ENCODE measurements at places on chromosomes 2 and 18. TPM values are rescaled to one million over a fixed set of nuclear protein-coding genes. Genes with fewer than 3 reads are reported as not detected.
A peak's percentile ranks its signal among the peaks of the same experiment; 100 is the strongest.

- no peak overlapping the region for H3K4me3 ChIP-seq
- peak; percentile 69 for DNase-seq
- H3K27ac ChIP-seq: no peak overlapping the region
- no peaks in the 10 kb centered on the region for H3K27me3 ChIP-seq
- peaks cover 4% of the 10 kb centered on the region for H3K4me1 ChIP-seq
Observed at GRCh38 chr2:119264781-119265692, 41.4 kb downstream of the STEAP3 start.

DNA sequence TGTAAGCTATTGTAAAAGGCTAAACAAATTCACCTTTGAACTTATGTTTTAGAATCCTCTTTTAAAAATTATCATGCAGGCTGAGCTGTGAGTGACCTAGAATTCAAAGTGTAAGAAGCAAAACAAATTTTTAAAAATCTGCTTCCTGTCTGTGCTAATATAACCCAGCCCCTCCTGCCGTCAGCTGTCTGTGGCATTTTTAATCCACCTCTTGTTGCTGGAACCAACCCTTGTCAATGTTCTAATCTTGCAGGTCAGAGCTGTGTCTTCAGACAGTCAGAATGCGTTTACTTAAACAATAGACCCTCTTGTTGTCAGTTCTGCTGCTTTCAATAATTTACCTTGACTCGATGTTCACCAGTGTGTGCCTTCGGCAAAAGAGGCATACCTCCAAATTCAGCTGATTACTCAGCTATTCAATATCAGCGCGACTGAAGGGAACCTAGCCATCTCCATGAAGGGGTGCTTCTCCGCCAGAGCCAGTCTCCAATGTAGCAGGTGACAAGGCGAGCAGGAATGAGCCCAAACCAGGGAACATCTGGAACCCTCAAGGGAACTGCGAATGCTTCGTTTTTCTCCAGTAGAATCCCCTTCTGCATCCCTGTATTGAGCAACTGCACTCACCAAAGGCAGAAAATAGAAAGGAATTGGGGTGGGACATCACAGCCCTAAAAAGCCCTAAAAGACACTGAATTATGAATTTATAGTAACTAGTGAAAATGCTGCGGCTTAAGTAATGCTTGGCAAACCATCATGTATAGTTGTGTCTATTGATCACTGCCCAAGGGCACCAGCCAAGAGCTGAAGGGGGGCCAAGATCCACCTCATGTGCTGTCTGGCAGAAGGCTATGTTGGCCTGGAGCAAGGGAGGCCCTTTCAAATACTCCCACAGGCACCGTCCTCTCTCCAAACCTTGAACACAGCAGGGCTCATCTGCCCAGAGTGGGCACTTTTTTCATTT, 62.5 kb downstream of the LYPD6B start:
- H3K27ac ChIP-seq: no peak overlapping the region
- H3K27me3 ChIP-seq: no peaks in the 10 kb centered on the region
- H3K4me1 ChIP-seq: peaks cover 10% of the 10 kb centered on the region
- no peak for DNase-seq

DNA sequence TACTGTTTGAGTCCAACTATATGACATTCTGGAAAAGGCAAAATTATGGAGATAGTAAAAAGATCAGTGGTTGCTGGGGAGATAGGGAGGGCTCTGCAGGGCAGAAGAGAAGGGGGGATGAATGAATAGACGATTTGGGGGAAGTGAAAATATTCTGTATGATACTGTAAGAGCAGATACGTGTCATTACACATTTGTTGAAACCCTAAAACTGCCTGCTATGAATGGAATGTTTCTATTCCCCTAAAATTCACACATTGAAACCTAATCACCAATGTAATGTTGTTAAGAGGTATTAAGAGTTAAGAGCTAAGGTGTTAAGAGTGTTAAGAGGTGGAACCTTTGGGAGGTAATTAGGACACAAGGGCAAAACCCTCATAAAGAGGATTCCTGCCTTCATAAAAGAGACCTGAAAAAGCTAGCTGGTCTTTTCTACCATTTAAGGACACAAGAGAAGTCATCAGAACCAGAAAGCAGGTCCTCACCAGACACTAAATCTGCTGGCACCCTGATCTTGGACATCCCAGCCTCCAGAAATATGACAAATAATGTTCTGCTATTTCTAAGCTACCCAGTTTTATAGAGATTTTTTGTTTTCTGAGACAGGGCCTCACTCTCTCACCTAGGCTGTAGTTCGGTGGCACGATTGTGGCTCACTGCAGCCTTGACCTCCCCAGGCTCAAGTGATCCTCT, 76.2 kb downstream of the ATAD2B start:
- DNase-seq: no peak
- peaks cover 11% of the 10 kb centered on the region for H3K36me3 ChIP-seq
- no peak overlapping the region for H3K27ac ChIP-seq
- no peak overlapping the region for H3K4me3 ChIP-seq
- no peaks in the 10 kb centered on the region for H3K4me1 ChIP-seq

DNA sequence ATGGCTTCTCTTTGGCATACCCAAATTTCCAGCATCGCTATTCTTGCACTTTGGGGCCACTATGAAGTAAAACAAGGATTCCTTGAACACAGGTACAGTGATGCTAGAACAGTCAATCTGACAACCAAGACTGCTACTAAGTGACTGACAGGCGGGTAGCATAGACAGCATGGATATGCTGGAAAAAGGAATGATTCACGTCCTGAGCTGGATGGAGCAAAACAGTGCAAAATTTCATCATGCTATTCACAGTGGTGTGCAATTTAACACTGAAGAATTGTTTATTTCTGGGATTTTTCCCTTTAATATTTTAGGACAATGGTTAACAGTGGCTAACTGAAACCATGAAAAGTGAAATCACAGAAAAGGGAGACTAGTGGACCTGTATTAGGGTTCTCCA, 1511.2 kb upstream of the ZEB2 start:
- no peak overlapping the region for H3K4me3 ChIP-seq
- H3K27ac ChIP-seq: no peak overlapping the region
- H3K4me1 ChIP-seq: no peaks in the 10 kb centered on the region

GRCh38 chr18:22378672-22379282, 38.9 kb downstream of the CTAGE1 start:
- DNase-seq: peak; percentile 72
- H3K27ac ChIP-seq: no peak overlapping the region
- no peaks in the 10 kb centered on the region for H3K27me3 ChIP-seq
- H3K4me3 ChIP-seq: no peak overlapping the region
- no peaks in the 10 kb centered on the region for H3K4me1 ChIP-seq
- no peaks in the 10 kb centered on the region for H3K36me3 ChIP-seq

GRCh38 chr2:138902239-138902871, 122.2 kb upstream of the NXPH2 start:
- no peaks in the 10 kb centered on the region for H3K4me1 ChIP-seq
- H3K27ac ChIP-seq: no peak overlapping the region
- no peaks in the 10 kb centered on the region for H3K36me3 ChIP-seq
- no peak overlapping the region for H3K4me3 ChIP-seq
- no peak for DNase-seq
- no peaks in the 10 kb centered on the region for H3K27me3 ChIP-seq

- peaks cover 11% of the 10 kb centered on the region for H3K27me3 ChIP-seq
- no peak overlapping the region for H3K4me3 ChIP-seq
- DNase-seq: no peak
- no peak overlapping the region for H3K27ac ChIP-seq
- H3K4me1 ChIP-seq: no peaks in the 10 kb centered on the region
- H3K36me3 ChIP-seq: no peaks in the 10 kb centered on the region
Observed at GRCh38 chr2:176826984-176827668, 385.5 kb upstream of the HNRNPA3 start.

DNA sequence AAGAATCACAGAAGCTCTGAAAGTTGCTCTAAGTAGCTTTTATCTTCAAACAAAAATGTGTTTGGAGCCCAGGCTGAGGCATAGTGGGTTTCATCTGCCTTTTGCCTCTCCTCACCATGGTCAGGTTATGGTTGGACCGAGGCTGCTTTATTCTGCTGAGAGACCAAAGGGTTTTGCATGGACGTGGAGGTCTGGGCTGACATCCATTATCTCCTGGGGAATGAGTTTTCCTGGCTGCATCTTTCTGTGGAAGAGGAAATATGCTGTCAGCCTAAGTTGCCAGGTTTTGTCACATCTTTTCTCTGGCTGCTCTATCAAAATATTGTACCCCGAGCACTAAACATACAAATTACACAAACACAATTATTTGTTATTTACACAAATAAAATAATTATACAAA, 223.2 kb downstream of the LDLRAD4 start:
- H3K27ac ChIP-seq: no peak overlapping the region
- H3K27me3 ChIP-seq: no peaks in the 10 kb centered on the region
- no peak overlapping the region for H3K4me3 ChIP-seq
- H3K4me1 ChIP-seq: no peaks in the 10 kb centered on the region
- no peaks in the 10 kb centered on the region for H3K36me3 ChIP-seq
- DNase-seq: no peak

DNA sequence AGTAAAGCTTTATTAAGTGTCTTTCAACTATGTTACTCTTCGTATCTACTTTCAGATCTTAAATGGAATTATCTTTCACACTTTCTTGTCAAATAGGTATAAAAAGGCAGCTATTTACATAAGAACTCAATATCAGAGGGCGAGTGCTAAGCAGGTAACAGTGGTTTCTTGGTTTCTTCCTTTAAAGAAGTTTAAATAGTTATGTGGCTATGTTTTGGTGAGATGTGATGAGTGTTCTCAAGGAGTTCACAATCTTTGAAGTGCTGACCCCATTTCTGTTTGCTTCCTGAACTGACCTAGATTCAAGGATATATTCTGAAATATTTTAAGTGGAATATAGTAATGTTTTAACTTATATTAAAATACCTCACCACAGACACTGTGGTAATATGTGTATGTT, 161.9 kb downstream of the DPP4 start:
- no peak for DNase-seq
- no peak overlapping the region for H3K27ac ChIP-seq
- no peak overlapping the region for H3K4me3 ChIP-seq
- H3K27me3 ChIP-seq: no peaks in the 10 kb centered on the region
- no peaks in the 10 kb centered on the region for H3K4me1 ChIP-seq

GRCh38 chr2:97718942-97719341, 5.6 kb downstream of the ZAP70 start:
- no peak overlapping the region for H3K4me3 ChIP-seq
- no peaks in the 10 kb centered on the region for H3K36me3 ChIP-seq
- H3K27ac ChIP-seq: peak overlapping the region; percentile 1
- H3K27me3 ChIP-seq: peaks cover 4% of the 10 kb centered on the region
- no peaks in the 10 kb centered on the region for H3K4me1 ChIP-seq

- no peak for DNase-seq
- no peaks in the 10 kb centered on the region for H3K36me3 ChIP-seq
- no peak overlapping the region for H3K4me3 ChIP-seq
- no peak overlapping the region for H3K27ac ChIP-seq
Observed at GRCh38 chr2:106825161-106825560, 60.8 kb downstream of the ST6GAL2 start.

- DNase-seq: peak; percentile 76
- H3K27me3 ChIP-seq: no peaks in the 10 kb centered on the region
- H3K36me3 ChIP-seq: no peaks in the 10 kb centered on the region
- H3K4me3 ChIP-seq: no peak overlapping the region
- peak overlapping the region; percentile 33 for H3K27ac ChIP-seq
Observed at GRCh38 chr2:152620208-152620607, 97.1 kb downstream of the PRPF40A start.

DNA sequence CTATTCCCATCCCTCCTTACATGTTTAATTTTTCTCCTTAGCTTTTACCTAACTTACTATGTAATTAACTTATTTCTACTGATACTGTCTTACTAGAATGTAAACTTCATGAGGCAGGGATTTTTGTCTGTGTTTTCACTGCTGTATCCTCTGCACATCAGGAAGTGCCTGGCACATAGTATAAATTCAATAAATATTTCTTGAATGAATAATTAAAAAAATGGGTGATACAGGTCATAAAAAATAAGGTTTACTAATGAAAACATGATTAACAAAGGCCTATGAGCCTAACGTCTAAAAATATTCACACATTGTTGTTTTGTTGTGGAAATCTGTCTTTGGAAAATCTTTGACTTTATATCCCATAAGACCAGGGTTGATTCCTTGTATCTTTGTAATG, 4.5 kb downstream of the RBKS start:
- DNase-seq: no peak
- H3K36me3 ChIP-seq: no peaks in the 10 kb centered on the region
- no peak overlapping the region for H3K4me3 ChIP-seq
- no peaks in the 10 kb centered on the region for H3K4me1 ChIP-seq
- no peak overlapping the region for H3K27ac ChIP-seq
- no peaks in the 10 kb centered on the region for H3K27me3 ChIP-seq

- no peak for DNase-seq
- H3K4me3 ChIP-seq: no peak overlapping the region
- H3K27me3 ChIP-seq: peaks cover 3% of the 10 kb centered on the region
- peaks cover 1% of the 10 kb centered on the region for H3K4me1 ChIP-seq
- H3K27ac ChIP-seq: no peak overlapping the region
Observed at GRCh38 chr2:43642363-43642762, 5.3 kb downstream of the PLEKHH2 start.

- H3K27me3 ChIP-seq: no peaks in the 10 kb centered on the region
- DNase-seq: no peak
- peaks cover 8% of the 10 kb centered on the region for H3K4me1 ChIP-seq
- peak overlapping the region; percentile 62 for H3K27ac ChIP-seq
Observed at GRCh38 chr2:217661378-217661777, 341.4 kb downstream of the TNS1 start.

DNA sequence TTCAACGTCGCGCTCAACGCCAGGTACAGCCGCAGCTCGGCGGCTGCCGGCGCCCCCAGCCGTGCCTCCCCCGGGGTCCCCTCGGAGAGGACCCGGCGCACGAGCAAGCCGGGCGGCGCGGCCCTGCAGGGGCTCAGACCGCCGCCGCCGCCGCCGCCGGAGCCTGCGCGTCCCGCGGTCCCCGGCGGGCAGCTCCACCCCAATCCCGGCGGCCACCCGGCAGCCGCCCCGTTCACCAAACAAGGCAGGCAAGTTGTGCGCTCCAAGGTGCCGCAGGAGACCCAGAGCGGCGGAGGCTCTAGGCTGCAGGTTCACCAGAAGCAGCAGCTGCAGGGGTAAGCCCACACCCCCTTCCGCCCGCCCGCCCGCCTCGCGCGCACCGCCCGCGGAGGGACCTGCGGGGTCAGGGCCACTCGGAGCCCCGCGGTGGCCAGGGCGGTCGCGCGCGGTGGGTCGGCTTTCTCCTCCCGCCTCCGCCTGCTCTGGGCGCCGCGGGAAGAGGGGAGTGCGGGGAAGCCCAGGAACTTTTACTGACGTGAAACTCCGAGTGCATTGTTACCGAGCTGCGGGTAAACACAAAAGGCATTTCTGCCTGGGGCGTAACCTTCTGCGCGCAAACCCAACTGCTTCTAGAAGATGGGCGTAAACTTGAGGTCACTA, 861 bp downstream of the LTBP1 start:
- H3K27me3 ChIP-seq: no peaks in the 10 kb centered on the region
- no peaks in the 10 kb centered on the region for H3K36me3 ChIP-seq
- H3K4me3 ChIP-seq: peak overlapping the region; percentile 85
- peak; percentile 45 for DNase-seq

The KCNK3 gene
- 1.2 TPM for total RNA-seq

The MTX2 gene
- total RNA-seq: 22.4 TPM

The FAHD2A gene
- total RNA-seq: 23.2 TPM

The ANKRD62 gene
- not detected for total RNA-seq

The MRPL33 gene
- total RNA-seq: 8.2 TPM

The PRKAG3 gene
- not detected for total RNA-seq

The FAP gene
- 6.4 TPM for total RNA-seq

The ANTXR1 gene
- 15.4 TPM for total RNA-seq

The PPM1G gene
- 10.5 TPM for total RNA-seq

All from stomach (tissue), 19 donors.